Naive B cell (primary cell): ENCODE measurements at places on chromosomes 12 and 14.

- no peak for DNase-seq
Observed at GRCh38 chr14:102622262-102622885, 29.9 kb downstream of the RCOR1 start.

DNA sequence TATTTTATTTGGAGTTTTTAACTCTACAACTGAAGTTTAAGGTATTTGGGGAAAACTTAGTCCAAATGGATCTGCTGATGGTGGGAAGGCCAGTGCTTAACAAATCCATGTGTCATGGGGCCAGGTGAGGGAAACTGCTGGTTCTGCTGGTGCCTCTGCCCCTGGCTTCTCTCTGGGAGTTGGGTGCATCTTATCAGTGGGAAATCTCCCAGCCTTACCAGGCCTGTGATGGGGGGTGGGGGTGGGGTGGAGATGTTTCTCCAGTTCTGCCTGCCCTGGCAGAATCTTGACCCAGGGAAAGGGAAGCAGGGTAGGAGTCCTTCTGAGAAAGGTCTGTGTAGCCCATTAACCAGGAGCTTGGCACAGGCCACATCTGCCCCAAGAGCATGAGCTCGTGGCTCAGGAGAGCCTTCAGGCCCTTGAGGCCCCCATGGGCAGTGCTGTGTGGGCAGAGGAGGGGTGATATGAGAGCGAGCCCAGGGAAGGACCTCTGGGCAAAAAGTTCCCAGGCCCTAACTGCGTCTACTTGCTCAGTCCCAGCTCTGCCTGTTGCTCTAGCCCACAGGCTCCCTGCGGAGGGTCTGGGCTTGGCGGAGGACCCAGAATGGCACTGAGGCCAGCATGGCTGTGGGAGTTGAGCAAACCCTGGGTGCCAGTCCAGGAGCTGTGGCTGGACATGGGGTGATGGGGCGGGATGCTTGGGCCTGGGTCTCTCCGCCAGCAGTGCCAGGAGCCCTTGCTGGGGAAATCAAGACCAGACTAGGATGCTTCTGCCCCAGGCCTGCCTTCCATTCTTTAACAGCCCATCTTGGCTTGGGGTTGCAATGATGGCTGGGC lies 18.2 kb downstream of the VASH1 start:
- DNase-seq = no peak

GRCh38 chr14:79665556-79665955 lies 545.7 kb downstream of the DIO2 start:
- no peak for DNase-seq

DNA sequence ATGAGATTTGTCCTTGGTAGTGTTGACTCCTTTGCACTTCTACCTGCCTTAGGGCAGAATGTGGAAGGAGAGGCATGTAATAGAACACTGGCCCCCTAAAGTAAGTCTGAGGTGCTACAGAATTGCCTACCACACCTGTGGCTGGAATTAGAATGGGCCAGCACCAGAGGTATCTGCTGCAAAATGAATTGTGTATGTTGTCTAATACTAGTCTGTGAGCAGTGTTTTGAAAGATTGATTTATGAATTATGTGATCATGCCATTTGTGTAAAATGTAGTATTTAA lies 5.7 kb upstream of the STYX start:
- no peak for DNase-seq

DNA sequence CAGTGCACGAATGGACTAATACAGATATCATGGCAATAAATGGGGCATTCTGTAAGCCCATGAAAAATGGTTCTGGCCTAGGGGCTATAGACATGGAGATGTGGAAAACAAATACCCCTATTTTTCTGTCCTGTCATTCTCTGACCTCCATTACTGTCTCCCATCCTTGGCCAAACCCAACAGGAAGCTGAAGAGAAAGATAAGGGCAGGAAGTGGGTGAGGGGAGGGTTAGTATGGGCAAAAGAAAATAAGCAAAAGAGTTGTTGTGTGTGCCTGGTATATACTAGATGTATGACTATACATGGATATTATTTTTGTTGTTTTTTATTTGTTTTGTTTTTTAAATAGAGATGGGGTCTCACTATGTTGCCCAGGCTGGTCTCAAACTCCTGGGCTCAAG lies 339.3 kb downstream of the PCNX1 start:
- no peak for DNase-seq
